ENCODE measurements at places on chromosomes 11 and 22. TPM values are rescaled to one million over a fixed set of nuclear protein-coding genes. Genes with fewer than 3 reads are reported as not detected.

MAJIN gene
- total RNA-seq, result not detected

TIMP3 gene
- total RNA-seq, result 0.48 TPM

GDPD5 gene
- total RNA-seq, result 7.3 TPM

ELFN2 gene
- 0.04 TPM for total RNA-seq

CHRM1 gene
- total RNA-seq, result not detected

GAS2 gene
- 2.2 TPM for total RNA-seq

MS4A3 gene
- total RNA-seq, result not detected

CADM1 gene
- total RNA-seq, result 0.52 TPM

ANO9 gene
- total RNA-seq, result 22.0 TPM

PANX2 gene
- total RNA-seq, result 1.4 TPM

APLNR gene
- not detected for total RNA-seq

BTBD18 gene
- not detected for total RNA-seq

GGT5 gene
- total RNA-seq, result not detected

STARD10 gene
- 7.8 TPM for total RNA-seq

TCN2 gene
- 0.19 TPM for total RNA-seq

KRTAP5-8 gene
- total RNA-seq, result not detected

LMO1 gene
- not detected for total RNA-seq

P2RY6 gene
- not detected for total RNA-seq

MFRP gene
- total RNA-seq, result not detected

ANKK1 gene
- 0.08 TPM for total RNA-seq

FXYD6 gene
- 0.10 TPM for total RNA-seq

INSC gene
- 0.25 TPM for total RNA-seq

MRGPRF gene
- total RNA-seq, result not detected

PRG3 gene
- not detected for total RNA-seq

OR51E2 gene
- total RNA-seq, result not detected

PATE1 gene
- total RNA-seq, result not detected

MIOX gene
- 0.42 TPM for total RNA-seq

LRRC32 gene
- total RNA-seq, result 5.4 TPM

SCGB1D2 gene
- total RNA-seq, result not detected

CYTH4 gene
- total RNA-seq, result 16.4 TPM

BLID gene
- total RNA-seq, result not detected

DSCAML1 gene
- 0.13 TPM for total RNA-seq

MADD gene
- 56.1 TPM for total RNA-seq

DDB1 gene
- total RNA-seq, result 312 TPM

ARL2 gene
- total RNA-seq, result 134 TPM

SF3B2 gene
- total RNA-seq, result 259 TPM

RAG1 gene
- total RNA-seq, result 0.30 TPM

FGF19 gene
- total RNA-seq, result not detected

PGR gene
- not detected for total RNA-seq

APOBEC3F gene
- 30.0 TPM for total RNA-seq

KCNJ1 gene
- not detected for total RNA-seq

OR8U1 gene
- total RNA-seq, result not detected

SERPING1 gene
- total RNA-seq, result not detected

Data from activated CD8-positive, alpha-beta memory T cell treated with anti-CD3 and anti-CD28 coated beads for 36 hours (primary cell).